Pulmonary artery endothelial cell (primary cell): ENCODE measurements at places on chromosomes 2 and 18. TPM values are rescaled to one million over a fixed set of nuclear protein-coding genes. Genes with fewer than 3 reads are reported as not detected.

SLC30A3 gene
- 0.11 TPM in 1 of 2 replicates, not detected in the other for total RNA-seq

ERMN gene
- not detected in 2 replicates for total RNA-seq

RFX8 gene
- 0.66 and 1.3 TPM in 2 replicates for total RNA-seq

TGOLN2 gene
- total RNA-seq: 132 and 163 TPM in 2 replicates

MC4R gene
- total RNA-seq: not detected in 2 replicates

CKAP2L gene
- 4.9 and 10.3 TPM in 2 replicates for total RNA-seq

IL36A gene
- not detected in 2 replicates for total RNA-seq

BOLL gene
- total RNA-seq: not detected in 2 replicates

MATN3 gene
- 0.95 and 1.1 TPM in 2 replicates for total RNA-seq

DNA sequence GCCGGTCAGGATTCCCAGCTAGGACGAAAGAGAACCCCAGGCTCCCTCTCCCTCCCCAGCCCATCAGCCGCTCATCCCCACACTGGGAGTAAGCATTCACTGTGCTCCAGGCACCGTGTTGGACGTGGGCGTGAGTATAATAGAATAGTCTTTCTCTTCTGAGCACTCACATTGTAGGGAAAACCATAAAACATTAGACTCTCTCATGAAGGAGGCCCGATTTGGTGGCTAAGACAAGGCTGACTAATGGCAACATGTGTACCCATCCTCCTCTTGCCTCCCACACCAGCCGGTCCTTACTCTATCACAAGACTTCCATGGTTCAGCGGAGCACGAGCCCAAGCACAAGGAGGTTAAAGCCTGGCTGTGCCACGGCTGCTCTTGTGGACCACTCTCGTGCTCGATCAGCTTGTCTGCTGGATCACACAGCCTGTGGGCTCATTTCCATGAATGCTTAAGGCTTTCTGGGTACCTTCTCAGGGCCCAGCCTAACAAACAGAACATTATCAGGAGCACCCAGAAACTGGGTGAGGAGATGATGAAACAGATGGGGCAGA is 540.9 kb upstream of the RAB6C start:
- no peak for DNase-seq

GRCh38 chr2:69770193-69770702 is 28.3 kb downstream of the ANXA4 start:
- DNase-seq: no peak

- no peak for DNase-seq
Measured at GRCh38 chr2:188415754-188416083, 124.0 kb downstream of the GULP1 start.

DNA sequence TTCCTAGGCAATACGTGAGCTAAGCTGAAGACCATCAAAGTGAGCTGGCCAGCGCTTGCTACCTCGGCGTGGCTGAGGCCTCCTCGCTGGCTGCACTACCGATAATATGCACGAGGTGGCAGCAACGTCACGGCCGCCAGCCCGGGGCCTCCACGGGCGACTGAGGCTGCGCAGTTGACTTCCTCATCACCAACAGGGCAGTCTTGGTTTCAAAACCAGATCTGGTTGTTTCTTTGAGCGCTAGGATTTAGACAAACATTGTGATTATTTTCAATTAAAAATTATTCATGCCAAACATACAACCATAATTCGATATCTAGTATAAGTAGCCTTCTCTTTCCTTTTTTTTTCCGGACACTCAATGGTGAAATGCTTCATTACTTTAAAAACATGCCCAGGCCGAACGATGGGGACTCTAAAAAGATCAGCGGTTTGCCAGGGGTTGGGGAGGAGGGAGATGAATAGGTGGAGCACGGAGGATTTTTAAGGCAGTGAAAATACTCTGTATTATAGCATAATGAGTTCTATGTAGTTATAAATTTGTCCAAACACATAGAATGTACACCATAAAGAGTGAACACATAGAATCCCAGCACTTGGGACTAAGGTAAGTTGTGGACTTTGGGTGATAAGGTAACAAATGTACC is 52.0 kb downstream of the CYBRD1 start:
- DNase-seq: peak; percentile 13

- no peak for DNase-seq
Measured at GRCh38 chr2:64115808-64116598, 28.2 kb downstream of the PELI1 start.

DNA sequence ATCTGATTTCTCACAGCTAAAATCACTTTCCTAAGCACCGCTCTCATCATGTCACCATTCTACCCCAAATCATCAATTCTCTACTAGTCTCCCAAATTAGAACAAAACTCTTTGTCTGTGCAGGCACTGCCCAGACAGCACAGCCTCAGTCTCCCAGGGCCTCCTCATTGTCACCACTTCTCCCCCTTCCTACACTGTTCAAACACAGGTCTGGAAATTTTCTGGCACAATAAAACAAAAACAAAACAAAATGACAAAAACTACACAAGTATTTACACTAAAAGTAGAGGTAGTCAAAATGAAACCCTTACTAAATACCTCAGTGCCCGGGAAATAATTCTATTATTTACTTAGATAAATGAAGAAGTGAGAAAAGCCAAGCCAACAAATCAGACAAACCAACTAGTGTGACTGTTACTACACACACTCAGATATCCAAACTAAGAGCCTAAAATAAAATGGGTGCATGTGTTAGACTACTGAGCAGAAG is 156.2 kb upstream of the DNMT3A start:
- no peak for DNase-seq

DNA sequence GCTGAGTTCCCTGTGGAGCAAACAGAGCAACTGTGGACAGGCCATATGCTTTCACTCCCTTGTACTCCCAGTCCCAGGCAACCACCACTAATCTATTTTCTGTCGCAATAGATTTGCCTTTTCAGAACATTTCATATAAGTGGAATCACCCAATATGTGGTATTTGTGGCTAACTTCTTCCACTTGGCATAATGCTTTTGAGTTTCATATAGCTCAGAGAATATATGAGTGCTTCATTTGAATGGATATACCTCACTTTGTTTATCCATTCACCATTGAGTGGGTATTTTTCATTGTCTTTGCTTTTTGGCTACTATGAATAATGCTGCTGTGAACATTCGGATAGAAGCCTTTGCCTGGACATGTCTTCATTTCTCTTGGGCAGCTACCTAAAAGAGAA is 151.9 kb downstream of the CERS6 start:
- no peak for DNase-seq

DNA sequence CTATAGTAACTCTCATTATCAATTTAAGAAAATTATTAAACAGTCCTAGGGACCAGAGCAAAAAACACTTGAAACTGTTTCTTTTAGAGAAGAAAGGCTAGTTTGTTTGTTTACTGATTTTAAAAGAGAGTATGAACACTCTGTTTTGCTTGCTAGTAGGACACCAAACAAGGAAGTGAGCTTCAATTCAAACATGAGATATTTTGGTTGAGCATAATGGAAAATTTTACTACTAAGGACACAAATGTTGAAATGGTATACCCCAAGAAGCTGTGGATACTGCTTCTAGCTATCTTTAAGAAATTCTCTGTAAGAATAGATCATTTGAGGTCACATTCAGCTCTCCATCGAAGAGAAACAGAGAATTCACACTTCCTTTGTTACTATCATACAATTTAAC is 216.3 kb upstream of the SMAD7 start:
- no peak for DNase-seq

DNA sequence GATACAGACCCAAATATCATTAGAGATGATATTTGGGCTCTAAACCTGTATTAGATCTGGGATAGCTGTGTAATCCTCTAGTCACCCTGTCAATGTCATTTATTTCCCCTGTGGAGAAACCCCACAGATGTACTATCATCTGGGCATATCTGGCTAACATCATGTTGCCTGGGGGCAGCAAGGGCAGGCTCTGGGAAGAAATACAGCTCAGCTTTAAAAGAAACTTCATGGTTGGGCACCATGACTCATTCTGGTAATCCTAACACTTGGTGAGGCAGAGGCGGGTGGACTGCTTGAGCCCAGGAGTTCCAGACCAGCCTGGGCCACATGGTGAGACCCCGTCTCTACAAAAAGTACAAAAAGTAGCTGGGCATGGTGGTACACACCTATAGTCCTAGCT is 282.5 kb downstream of the SLC8A1 start:
- DNase-seq: no peak

DNA sequence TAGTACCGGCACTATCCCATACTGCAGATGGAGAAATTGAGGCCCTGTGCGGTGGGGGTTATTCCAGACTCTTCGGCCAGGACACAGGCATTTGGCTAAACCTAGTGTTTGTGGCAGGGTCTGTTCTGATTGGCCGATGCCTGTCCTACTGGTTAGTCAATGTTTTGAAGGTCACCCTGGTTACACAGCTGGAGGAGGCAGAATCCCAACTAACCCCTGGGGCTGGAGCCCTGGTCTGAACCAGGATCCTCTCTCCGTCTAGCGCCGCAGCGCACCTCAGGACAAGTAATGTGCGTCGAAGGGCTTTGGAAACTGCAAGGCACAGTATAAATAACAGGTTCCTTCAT is 19.4 kb downstream of the TEX44 start:
- no peak for DNase-seq

- DNase-seq: no peak
Measured at GRCh38 chr2:142588269-142588668, 289.2 kb upstream of the KYNU start.

DNA sequence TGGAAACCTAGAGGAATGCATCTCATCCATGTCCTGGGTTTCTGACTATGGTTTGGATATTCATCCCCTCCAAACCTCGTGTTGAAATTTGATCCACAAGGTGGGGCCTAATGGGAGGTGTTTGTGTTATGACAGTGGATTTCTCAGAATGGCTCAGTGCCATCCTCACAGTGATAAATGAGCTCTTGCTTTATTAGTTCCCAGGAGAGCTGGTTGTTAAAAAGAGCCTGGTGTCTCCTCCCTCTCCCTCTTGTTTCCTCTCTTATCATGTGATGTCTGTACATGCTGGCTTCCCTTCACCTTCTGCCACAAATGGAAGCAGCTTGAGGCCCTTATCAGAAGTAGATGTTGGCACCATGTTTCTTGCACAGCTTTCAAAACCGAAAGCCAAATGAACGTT is 424.3 kb downstream of the DCC start:
- DNase-seq: no peak

- no peak for DNase-seq
Measured at GRCh38 chr2:137192366-137193310, 427.3 kb downstream of the THSD7B start.
